Cortex of kidney (tissue), 1 donor: ENCODE measurements at places on chromosomes 7 and 10.

- no peak for DNase-seq
Measured at GRCh38 chr7:99293650-99294049, 21.0 kb downstream of the MYH16 start.

GRCh38 chr7:80026766-80027165, 107.9 kb upstream of the GNAI1 start:
- DNase-seq = no peak

DNA sequence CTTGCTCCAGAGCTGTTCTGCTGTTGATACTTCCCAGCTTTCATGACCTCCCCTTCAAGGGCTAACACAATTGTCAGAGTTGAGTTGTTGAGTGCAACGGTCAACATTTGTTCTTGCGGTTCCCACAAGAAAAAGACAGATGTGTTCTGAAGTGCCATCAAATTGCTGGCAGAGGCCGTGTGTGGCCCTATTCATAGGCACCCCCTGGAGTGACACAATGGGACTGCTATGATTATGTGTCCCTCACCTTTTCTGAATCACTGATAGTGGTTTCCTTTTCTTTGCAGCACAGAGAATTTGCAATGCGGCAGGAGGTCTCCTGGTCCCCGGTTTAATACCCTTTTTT, 5.8 kb upstream of the IGFBP1 start:
- DNase-seq = no peak

DNA sequence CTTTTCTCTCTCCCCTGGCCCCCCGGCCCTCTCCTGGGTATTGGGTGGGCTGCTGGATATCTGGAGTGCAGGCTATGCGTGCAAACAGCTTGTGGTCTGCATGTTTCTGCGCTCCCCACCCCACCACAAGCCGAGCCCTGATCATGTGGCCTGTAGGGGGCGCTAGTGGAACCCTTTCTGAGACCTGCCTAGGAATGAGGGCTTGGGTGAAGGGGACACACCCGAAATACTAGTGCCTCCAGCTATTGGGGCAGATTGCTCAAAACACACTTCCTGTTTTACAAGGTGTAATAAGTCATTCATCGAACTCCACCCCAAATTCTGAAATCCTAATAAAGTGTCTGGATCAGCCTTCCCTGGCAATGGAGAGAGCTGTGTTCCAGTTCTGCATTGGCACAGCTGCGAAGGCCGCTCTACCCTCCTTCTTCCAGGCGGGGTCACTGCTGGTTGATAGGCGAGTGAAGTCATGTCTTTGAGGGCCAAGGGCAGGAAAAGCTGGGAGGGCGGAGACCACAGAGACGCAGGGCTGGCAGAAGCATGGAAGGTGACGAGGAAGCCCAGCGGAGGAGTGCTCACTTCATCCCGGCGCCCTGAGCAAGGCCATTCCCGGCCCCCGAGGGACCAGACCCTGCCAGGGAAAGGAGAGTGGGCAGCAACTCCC, 19.8 kb upstream of the PRRT4 start:
- DNase-seq = no peak

- no peak for DNase-seq
Measured at GRCh38 chr7:101829821-101830220, 12.4 kb downstream of the CUX1 start.

- DNase-seq = no peak
Measured at GRCh38 chr10:48535416-48536155, 69.3 kb downstream of the ARHGAP22 start.

GRCh38 chr10:114279289-114279688, 40.2 kb downstream of the VWA2 start:
- DNase-seq = no peak

- no peak for DNase-seq
Measured at GRCh38 chr10:117241541-117242462, 888 bp downstream of the SLC18A2 start.

DNA sequence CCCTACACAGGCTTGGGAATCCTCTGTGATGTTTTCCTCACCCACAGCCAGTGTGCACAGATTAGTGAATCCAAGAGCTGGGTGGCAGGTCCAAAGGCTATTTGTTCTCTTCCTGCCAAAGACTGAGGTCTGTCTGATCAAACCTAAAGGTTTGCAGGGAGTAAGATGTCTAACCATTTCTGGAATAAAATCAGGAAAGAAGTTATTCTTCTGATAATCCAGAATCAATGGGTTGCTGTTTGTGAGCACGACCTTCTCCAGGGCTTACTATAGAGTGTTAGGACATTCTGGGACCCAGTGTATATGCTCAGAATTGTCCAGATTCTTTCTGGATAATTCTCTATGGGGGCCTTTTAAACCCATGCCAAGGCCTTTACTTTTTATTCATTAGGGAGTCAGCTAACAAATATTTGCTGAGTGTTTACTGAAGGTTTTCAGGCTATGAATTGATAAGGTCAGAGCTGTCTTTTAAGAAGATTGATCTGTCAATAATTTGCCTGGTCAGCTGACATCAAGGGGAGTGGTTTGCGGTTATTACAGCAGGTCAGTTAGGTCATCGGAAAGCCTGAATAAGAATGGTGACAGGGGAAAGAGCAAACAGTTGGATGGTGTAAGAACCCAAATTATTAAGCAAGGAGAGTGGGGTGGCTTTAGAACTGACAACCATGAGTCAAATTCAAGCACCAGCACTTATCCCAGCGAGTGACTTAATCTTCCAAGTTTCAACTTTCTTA, 7.5 kb upstream of the TECTB start:
- no peak for DNase-seq

GRCh38 chr10:123797813-123798212, 93.8 kb downstream of the CPXM2 start:
- no peak for DNase-seq

DNA sequence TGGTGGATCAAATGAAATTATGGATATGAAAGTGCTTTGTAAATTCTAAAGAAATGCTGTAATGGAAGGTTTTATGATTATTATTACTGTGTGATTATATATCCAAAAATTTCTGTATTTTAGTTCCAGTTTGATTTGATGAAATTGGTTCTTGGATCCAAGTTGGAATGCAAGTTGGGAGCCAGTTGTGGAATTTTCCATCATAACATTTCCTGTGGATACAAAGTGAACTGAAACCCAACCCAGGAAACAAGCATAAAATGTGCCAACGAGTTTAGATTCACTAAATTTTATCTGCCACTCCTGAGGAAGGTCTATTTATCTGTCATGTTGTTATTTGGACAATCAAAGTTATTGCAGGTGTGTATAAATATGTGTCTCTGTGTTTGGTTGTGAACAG, 131.4 kb upstream of the MDFIC start:
- no peak for DNase-seq

DNA sequence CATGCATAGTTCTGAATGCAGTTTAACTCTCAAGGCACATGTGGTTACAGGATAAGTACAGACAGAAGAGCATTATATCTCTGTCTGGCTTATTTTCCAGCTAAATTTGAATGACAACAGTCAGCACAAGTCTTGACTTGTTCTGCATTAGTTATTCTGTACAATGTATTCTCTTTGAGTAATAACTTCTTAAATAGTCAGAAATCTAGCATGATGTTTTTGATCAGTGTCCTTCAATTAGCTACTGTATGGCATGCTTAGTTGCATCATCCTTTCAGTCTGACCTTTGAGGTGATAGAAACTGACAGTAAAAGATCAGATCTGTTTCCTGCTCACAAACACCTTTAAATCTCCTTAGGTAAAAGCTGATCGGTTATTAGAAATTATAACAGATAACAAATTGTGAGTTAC, 118.1 kb downstream of the ARL4A start:
- no peak for DNase-seq

- DNase-seq = no peak
Measured at GRCh38 chr7:4845740-4846142, 16.1 kb downstream of the PAPOLB start.

- no peak for DNase-seq
Measured at GRCh38 chr10:122662231-122662630, 37.4 kb downstream of the C10orf120 start.

- DNase-seq = no peak
Measured at GRCh38 chr10:24136070-24136469, 72.9 kb upstream of the KIAA1217 start.

GRCh38 chr10:19904202-19904661, 88.0 kb downstream of the PLXDC2 start:
- no peak for DNase-seq

GRCh38 chr7:1555813-1556543, at the start of gene TMEM184A:
Gene TMEM184A (minus strand): TSS chr7:1556205. CDS start chr7:1555484, 721 bp downstream.
- DNase-seq = no peak

DNA sequence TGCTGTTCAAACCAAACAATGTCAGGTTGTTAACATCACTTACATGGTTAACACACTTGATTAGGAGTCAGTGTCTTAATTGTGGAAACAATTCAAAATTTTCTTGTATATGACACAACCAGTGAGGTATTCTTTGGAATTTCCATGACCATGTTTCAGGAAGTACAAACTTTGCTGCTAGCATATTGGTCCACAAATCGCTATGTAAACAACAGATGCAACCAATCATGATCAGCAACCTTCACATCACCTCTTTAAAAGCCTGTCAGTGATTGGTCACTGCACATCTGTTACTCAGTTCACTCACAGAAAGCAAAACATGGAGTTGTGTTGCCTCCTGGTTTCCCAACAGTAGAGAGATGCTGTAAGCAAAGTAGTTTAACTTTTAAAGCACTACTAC, 108.9 kb upstream of the FAM3C start:
- DNase-seq = no peak

DNA sequence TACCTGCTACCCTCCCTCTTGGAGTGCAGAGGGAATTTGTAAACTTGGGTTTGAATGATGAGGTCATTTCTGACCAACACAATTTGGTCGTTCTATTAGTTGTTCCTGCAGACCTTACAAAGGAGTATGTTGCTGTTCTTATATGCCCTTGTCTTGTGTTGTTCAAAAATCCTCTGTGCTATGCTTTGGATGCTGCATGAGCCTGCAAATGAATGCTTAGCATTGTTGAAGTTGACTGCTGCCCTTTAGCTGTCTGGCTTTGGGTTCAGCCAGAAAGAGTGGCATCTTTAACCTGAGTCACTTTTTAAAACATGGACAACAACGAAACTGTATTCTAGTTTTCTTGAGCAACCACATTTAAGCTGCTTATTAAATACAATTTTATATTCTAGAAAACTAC, 80.3 kb downstream of the SND1 start:
- DNase-seq = no peak

DNA sequence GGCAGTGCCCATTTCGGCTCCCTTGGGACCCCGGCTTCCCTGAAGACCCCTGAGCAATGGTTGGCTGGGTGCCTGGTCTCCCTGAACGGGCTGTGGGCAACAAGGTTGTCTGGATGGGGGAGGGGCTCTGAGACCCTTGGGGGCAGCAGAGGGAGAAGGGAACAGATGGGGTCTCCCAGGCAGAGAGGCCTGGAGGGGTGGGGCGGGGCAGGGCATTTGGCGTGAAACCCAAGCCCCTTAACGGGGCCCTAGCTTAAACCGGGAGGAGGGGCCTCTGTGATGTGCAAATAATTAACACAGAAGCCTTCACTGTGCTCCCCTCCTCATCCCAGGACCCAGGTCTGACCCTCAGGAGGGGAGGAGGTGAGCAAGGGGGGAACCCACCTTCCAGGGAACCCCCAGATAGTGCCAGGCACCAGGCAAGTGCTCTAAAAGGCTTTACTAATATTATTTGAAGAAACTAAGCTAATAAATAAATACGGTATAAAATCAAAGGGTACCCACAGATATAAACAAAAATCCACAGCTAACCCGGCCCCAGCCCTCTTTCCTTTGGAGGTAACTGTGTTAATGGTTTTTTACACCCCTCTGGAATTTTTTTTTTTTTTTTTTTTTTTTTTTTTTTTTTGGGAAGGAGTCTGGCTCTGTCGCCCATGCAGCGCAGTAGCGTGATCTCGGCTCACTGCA, 170.8 kb downstream of the RNF216 start:
- DNase-seq = no peak

GRCh38 chr10:28970231-28970630, 292.9 kb downstream of the BAMBI start:
- no peak for DNase-seq

- DNase-seq = no peak
Measured at GRCh38 chr7:25246306-25246705, 18.0 kb upstream of the NPVF start.

DNA sequence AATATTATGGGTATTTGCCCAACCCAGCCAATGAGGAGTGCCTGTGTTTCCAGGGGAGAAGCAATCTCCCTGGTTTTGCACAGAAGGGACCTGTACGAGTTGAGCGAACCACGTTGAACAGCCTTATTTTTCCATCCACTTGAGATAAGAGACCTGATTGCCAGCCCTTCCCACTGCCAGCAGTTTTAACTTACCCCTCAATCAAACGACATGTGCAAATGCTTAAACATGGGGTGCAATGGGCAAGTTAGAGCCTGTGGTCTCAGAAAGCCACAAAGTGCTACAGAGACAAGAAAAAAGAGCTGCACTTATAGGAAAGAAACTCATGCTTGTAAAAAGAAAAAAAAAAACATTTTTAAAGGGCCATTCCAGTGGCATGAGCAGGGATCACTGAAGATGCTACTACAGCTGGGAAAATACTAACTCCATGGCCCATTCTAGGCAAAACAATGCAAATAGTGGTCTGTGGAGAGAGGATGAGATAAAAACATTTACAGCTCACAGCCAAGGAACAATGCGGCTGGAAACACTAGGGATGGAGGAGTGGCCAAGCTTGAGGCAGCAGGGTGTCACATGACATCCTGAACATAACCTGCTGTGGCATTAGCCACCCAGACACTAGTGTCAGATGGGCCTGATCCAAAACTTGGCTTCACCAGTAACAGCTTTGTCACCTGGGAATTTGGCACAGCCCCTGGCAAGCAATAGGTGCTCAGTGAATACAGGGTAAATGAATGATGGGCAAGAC, 162.8 kb downstream of the ELMO1 start:
- DNase-seq = no peak

GRCh38 chr7:20827172-20827571, 40.5 kb upstream of the SP8 start:
- no peak for DNase-seq

DNA sequence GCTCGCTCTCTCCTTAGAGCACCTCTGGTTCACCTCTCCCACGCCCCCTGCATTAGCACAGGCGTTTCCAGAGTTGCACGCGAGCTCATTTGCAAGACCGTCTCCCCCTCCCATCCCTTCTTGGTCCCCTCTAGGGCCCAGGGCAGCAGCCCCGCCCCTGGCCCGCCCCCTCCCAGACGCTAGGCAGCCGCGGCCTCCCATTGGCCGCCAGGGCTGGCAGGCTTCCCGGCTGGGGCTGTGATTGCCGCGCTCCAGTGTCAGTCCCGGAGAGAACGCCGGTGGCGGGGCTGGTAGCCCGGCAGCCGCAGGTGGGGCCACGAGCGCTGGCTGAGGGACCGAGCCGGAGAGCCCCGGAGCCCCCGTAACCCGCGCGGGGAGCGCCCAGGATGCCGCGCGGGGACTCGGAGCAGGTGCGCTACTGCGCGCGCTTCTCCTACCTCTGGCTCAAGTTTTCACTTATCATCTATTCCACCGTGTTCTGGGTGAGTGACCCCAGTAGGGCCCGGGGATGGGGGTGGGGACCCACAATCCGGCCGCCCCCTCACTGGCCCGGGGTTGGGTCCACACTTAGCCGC, at the start of gene TSPAN15:
TSPAN15 (plus strand) TSS at position 257 of the 575 bp plus-strand sequence; CDS start at position 387, 130 bp downstream.
- no peak for DNase-seq

GRCh38 chr10:60188548-60188947, 201.1 kb downstream of the ANK3 start:
- no peak for DNase-seq
